ENCODE measurements at places on chromosomes 3 and 15.

GRCh38 chr15:68045289-68046265, 8.5 kb upstream of the PIAS1 start:
- DNase-seq = no peak

GRCh38 chr3:29384640-29385039, 103.8 kb downstream of the RBMS3 start:
- DNase-seq = peak; percentile 82

GRCh38 chr3:168248383-168249204, 152.9 kb upstream of the GOLIM4 start:
- DNase-seq = no peak

DNA sequence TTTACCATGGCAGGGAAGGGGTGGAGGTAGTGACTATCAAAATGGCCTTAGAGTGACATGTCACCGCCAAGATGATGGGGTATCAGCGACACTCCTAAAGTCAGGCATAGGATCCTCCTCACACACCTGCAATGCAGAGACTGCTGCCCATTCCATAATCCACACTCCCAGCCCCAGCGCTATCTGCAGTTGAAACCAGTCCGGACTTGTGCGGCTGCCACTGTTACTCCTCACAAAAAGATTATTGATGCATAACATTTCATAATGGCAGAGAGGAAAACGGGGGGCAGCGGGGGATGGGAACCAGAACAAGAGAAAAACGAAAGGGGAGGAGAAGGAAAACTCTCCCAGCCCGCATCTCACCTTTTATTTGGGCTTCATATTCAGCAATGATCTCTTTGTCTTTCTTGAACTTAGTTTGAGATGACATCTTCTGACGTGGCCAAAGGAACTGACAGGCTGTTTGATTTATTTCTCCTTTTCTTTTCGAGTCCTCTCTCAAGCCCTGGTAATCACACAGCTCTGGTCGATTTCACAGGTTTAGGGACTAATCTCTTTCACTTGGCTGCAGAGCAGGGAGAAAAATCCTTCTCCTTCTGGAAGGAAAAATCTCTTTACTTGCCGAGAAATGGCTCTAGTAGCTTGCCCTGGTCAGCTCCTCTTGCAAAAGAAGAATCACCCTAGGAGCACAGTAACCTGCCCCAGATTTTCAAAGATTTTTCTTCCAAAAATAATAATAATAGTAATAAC, 749 bp downstream of the SRGAP3 start:
- no peak for DNase-seq

- DNase-seq = no peak
Observed at GRCh38 chr3:102124282-102124681, 275.0 kb downstream of the NFKBIZ start.

DNA sequence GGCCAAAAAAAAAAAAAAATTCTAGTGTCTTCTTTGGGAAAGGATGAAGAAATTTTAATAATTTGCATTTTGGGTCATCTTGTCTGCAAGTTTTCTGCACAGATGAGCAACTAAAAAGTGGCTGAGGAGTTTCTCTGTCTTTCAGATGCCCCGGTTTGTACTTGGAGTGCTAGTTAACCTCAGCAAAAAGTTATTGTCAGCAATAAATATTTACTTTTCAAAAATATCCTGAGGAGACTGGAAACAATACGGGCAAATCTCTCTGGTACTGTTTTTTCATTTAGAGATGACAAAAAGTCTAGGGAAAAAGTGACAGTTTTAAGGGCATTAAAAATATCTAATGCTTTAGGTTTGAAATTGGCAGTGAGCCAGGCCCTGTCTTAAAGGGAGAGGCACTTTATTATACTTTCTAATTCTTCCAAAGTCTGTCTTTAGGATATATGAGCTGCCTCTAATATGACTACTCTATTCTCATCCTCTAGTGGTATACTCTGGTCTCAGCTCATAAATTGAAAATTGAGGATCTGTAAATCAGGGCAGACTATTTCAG, 436.0 kb upstream of the NR2F2 start:
- DNase-seq = no peak
